SK-N-DZ (cell line): ENCODE measurements at places on chromosomes 7 and 10.

DNA sequence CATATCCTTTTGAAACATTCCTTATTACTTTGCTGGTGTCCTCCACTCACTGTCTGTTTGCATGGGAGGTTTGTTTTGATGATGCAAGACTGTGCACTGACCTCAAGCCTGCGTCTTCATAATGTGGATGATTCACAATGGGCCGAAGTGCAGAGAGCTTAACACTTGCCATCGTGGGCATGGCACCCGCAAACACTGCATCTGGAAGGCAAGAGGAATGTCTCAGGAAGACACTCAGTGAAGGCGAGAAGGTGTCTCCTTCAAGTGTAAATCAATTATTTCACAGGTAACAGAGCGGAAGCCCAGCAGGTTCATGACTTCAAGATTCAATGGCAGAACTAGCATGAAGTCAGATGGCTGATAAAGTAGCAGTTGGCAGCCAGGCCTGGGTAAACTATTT, 98.1 kb downstream of the DPY19L1 start:
- no peak for DNase-seq

- no peak for DNase-seq
These were observed 25.7 kb downstream of the PRKAG2 start for GRCh38 chr7:151851145-151851751.

GRCh38 chr10:95832216-95833041, 75.3 kb upstream of the CC2D2B start:
- no peak for DNase-seq

GRCh38 chr7:105257338-105257737, 131.4 kb downstream of the SRPK2 start:
- no peak for DNase-seq

DNA sequence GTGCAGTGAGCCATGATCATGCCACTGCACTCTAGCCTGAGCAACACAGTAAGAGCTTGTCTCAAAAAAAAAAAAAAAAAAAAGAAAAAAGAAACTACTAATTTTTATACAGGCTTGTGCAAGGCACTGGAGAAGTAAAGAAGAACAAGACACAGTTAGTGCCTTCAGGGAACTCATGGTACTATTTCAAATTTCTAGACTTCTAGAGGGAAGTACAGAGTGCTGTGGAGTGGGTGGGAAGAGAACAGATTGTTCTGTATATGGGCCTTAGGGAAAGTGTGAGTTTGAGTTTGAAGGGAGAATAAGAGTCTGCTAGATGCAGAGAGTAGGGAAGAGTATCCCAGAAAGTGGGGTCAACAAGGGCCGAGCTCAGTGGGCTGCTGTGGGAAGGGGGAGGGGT, 234.8 kb downstream of the PHTF2 start:
- no peak for DNase-seq

DNA sequence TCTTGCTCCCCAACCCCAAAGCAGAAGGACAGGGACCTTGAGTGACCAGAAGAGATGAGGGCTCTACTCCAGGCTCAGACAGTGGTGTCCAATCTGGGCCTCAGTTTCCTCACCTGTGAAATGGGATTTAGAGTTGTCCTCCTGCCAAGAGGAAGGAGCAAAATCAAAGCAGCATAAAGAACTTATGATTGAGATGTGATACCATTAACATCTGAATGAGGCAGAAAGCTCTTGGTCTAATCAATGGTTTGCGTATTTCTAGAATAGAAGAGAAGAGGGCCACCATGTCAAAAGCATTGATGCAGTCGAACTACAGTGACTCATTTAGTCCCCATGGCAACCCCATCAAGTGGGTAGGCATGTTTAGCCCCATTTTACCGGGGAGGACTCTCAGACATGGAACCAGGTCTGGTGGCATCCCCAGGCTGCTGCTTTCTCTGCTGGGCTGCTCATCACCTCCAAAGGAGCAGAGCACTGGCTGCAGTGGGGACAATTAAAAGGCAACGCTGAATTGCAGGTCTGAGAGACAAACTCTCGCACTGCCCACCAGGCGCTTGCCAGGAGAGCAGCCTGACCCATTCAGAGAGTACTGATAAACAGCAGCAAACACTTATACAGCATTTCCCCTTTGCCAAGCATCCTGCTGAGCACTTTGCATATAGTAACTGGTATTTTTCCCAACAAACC, 175.9 kb downstream of the NEURL1 start:
- no peak for DNase-seq

DNA sequence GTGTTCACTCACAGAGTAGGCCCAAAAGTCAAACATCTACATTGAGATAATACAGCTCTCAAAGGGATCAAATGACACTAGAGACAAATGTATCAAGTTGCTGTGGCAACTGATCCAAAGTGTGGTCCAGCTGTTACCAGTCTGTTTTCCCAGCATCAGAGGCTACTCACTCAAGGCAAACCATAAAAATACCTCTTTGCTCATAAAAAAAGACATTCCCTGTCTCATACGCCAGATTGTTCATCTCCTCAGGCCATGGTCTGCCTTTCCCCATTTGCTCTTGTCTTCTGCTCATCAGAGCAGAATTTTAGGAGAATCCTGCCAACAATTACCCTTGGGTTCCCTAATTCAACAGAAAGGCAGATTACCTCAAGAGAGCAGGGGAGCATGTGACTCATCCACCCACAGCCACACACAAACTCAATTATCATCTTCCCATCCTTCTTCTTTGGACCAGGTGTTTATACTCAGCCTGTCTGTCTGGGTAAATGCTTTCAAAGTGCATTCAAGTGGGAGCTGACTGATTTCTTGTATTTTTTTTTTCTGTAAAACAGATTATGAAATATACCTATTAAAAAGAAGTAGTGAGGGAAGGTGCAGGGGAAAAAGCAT, 226.5 kb upstream of the HPS1 start:
- peak; percentile 34 for DNase-seq

DNA sequence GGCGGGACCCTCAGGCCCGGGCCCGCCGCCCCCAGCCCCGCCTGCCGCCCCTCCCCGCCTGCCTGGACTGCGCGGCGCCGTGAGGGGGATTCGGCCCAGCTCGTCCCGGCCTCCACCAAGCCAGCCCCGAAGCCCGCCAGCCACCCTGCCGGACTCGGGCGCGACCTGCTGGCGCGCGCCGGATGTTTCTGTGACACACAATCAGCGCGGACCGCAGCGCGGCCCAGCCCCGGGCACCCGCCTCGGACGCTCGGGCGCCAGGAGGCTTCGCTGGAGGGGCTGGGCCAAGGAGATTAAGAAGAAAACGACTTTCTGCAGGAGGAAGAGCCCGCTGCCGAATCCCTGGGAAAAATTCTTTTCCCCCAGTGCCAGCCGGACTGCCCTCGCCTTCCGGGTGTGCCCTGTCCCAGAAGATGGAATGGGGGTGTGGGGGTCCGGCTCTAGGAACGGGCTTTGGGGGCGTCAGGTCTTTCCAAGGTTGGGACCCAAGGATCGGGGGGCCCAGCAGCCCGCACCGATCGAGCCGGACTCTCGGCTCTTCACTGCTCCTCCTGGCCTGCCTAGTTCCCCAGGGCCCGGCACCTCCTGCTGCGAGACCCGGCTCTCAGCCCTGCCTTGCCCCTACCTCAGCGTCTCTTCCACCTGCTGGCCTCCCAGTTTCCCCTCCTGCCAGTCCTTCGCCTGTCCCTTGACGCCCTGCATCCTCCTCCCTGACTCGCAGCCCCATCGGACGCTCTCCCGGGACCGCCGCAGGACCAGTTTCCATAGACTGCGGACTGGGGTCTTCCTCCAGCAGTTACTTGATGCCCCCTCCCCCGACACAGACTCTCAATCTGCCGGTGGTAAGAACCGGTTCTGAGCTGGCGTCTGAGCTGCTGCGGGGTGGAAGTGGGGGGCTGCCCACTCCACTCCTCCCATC, 82.7 kb downstream of the PAX2 start:
- DNase-seq = peak; percentile 32

DNA sequence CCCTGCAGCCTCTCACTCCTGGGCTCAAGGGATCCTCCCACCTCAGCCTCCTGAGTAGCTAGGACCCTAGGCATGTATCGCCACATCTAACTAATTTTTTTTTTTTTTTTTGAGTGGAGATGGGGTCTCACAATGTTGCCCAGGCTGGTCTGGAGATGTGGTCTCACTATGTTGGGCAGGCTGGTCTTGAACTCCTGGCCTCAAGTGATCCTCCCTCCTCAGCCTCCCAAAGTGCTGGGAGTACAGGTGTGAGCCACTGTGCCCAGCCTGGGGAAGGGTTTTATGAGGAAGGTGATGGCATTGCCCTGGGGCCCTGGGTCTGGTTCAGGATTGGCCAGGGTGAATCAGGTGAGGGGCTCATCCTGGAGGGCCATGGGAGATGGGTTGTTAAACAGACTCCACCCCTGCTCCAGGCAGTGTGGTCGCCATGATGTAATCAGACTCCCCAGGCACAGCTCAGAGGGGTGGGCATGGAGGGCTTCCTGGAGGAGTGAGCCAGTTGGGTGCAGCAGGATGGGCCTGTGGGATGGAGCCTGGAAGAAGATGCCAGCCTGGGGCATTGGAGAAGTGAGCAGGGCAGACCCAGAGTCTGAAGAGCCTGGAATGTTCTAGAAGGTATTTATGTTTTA, 82.7 kb downstream of the MYL10 start:
- DNase-seq = no peak

- no peak for DNase-seq
These were observed 182.5 kb upstream of the AKR1E2 start for GRCh38 chr10:4643471-4643870.

- DNase-seq = no peak
These were observed 326.0 kb downstream of the CRPPA start for GRCh38 chr7:16095171-16095950.

DNA sequence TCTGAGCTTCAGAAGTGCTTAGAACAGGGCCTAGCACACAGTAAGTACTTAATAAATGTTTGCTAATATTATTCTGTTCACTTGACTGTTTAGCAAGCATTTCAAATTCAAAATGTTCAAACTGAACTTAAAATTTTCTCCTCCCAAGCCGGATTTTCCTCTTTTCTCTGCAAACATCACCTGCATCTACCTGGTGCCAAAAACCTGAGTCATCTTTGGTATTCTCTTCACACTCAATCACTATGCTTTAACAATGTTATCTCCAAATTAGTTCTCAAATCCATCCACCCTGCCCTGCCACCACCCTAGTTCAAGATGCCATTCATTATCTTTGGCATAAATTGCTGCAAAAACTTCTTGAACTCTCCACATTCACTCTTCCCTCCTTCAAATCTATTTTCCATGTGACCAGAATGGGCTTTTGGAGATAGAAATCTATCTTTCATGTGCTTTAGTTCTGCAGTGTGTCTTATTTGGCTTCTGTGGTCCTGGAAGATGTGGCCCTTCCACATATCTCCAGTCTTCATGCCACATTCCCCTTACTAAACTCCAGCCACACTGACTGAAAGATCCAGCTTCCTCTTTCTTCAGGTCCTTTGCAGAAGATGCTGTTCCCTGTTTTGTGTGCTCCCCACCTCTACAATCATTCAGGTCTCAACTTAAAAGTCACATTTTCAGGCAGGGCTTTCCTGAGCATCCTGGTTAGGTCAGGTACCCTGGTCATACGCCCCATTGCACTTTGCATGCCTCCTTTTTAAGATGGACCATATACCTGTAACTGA, 2.0 kb downstream of the GGCT start:
- no peak for DNase-seq

GRCh38 chr10:102431452-102432124, 786 bp downstream of the CUEDC2 start:
- peak; percentile 68 for DNase-seq

GRCh38 chr7:132846086-132846485, 235.8 kb downstream of the CHCHD3 start:
- DNase-seq = no peak

DNA sequence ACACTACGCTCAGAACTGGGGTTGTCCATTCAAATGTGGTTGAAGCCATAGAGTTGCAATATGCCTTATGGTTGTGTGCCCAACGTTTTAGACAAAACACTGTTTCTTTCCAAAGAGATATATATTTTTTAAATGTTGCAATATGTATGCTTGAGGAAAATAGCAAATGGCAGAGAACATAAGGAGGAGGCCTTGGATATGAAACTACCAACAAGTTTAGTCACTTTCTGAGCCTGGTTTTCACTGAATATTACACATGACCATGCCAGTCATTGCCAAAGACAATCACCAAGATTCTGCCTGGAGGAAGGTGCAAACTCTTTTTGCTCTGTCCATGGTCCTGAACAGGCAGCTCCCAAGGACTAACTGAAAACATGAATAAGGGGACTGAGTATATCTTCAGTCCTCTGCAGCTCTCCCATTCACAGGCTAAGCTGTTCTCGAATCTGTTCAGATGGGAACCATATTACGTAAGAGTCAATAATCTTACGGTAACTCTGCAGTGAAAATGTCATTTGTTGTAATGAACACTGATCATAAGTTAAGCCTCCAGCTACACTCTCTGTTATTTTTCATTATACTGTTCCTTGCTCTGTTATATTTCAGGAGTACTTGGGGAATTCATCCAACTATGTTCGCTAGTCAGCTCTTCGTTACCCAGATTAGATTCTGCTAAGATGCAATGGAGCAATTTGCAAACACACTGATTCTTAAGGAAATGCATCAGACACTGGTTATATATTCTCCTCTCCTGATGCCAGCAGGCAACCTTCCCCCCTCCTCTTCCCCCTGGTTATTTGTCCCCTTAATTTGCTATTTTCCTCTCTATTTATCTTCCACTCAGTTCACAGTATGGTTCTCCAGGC, 90.7 kb upstream of the C1QL3 start:
- DNase-seq = no peak

- DNase-seq = peak; percentile 43
These were observed 132.6 kb downstream of the RGS10 start for GRCh38 chr10:119409906-119410305.

- DNase-seq = no peak
These were observed 194.4 kb upstream of the PRSS1 start for GRCh38 chr7:142554560-142555532.

DNA sequence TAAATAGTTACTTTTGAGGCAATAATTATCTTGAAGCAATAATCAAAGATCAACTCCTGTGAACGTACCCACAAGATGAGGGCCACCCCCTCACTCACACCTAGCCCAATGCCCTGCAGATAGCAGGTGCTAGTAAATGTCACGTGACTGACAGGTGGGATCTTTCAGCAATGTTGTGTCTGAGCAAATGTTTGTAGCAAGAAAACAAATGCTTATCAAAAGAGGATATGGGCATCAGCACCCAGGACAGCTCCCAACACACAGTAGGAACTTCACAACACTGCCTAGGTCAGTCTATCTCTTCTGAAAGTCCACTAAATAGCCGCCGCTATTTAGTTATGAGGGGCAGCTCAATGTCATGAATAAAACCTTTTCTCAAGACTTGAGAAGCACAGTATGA, 120.8 kb upstream of the PDLIM1 start:
- no peak for DNase-seq

- DNase-seq = no peak
These were observed 5.2 kb downstream of the ANTXRL start for GRCh38 chr10:46291817-46292572.

DNA sequence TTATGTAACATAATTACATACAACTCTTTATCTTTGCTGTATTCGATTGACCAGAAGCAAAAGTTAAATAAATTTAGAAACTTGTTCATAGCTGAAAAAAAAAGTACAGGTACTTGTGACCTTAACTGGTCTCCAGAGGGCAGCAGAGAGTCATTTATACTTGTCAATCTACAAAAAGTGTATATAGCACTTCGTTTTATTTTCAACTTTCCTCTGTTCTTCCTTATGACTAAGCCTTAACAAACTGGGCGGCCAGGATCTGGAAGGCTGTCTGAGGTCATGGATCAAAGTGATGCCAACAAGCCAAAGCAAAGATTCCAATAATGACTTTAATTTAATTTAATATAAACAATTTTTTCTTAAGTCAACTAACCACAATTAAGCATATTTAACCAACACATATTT, 29.8 kb downstream of the C10orf67 start:
- DNase-seq = peak; percentile 51
